ENCODE measurements at places on chromosomes 4 and X. TPM values are rescaled to one million over a fixed set of nuclear protein-coding genes. Genes with fewer than 3 reads are reported as not detected.

- DNase-seq: no peak
Measured at GRCh38 chr4:61427099-61427817, 227.1 kb downstream of the ADGRL3 start.

DNA sequence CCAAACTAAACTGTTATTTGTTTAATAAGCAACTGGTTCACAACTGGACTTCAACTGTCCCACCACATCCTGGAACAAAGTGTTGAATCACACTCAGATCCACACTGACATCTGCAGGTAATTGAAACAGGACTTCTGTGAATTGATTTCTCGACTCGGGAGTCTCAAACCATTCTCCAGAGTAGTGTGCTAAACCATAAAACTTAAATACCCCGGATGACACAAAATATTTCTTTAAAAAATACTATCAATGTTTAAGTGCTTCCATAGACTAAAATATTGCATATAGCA lies 95.4 kb upstream of the PLAC1 start:
- DNase-seq: no peak

DNA sequence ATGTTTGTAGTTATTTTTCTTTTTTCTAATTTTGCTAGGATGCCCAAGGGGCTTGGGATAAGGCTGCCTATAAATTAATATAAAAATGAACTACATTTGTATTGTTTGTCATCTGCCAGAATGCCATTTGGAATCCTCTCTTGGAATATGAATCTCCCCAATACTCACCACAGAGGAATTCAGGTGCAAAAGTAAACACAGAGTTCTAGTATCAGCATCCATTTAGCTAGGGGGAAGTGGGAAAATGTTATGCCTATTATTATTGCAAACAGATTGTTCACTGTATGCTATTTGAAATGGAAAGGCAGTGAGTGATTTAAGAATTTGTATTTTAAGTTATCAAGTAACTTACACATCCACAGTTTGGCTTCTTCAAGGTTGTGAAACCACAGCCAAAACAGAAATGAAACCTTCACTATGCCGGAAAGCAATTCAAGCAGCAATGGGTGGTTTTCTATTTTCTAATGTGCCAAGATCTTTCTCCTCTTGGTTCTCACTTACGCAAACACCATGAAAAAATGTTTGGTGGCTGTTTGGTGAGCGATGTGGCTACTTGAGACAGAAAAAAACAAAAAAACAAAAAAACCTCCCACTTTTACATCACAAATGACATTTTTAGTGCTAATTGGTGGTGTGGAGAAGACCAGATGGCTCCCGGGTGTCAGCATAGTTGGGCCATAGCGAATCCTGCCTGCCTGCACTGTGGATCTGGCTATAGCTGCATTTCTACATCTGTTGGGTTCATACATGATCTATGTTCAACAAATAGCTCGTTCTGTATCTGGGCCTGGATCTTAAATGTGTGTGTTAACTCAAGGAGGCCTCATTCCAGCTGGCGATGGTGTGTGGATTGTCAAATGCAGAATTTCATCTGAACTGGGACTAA lies 200.8 kb upstream of the GIMD1 start:
- no peak for DNase-seq

DNA sequence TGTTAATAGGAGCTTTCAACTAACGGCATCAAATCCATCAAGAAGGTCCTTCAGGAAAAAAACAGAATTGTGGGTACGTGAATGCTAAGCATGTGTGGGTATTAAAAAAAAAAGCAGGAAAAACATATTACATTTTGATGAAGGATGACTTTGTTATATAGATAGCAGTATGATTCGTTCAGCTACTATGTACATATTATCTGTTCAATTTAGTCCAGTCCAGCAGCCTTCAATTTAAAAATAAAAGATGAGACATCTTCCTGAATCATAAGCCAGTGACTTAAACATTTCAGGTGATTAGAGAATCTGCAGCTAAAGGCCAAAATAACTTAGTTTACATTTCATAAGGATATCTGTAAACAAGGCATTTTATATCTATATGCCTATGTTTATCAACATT lies 63.4 kb downstream of the LCORL start:
- DNase-seq: no peak

DNA sequence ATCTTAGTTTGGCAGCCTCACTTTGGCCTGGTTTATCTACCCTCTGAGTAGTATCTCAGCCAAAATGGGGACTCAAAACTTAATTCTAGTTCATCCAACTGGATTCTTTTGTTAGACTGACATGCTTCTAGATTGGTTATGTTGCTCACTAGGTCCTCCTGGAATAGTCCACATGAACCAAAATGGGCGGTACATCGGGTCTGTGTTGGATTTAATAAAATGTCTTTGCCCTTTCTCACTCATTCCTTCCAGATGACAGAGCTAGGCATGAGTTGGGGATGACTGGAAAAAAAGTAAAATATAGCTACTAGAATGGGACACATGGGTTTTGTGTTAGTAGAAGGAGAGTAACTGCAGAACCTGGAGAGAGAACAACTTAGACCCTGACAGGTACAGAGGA lies 247.9 kb downstream of the CCSER1 start:
- no peak for DNase-seq

DNA sequence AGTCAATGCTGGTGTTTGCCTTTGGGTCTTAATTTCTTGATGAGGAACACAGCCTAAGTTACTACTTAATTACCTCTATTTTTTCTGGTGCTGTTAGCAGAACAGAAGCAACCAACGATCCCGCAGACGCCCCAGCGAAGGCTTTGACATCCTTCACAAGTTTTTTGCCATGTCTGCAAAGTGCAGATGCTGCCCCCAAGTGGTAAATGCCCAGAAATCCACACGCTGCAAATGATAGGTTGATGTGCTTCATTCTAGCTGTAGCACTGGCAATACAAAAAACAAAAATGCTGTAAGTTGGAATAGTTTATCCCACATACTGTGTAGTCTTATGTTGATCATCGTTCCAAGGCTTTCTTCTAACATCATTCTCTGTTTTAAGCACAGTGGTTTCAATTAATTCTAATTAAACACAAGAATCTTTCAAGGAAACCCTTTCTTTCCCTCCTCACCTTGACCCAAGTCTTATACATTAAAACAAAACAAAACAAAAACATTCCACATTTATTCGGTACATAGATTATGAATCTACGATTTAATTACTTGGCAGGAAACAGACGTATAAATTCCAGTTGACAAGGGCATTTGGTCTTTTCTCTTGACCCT lies 1.2 kb downstream of the PNPLA4 start:
- no peak for DNase-seq

GRCh38 chr4:164959896-164960295 lies 17.6 kb downstream of the TRIM61 start:
- DNase-seq: no peak

DNA sequence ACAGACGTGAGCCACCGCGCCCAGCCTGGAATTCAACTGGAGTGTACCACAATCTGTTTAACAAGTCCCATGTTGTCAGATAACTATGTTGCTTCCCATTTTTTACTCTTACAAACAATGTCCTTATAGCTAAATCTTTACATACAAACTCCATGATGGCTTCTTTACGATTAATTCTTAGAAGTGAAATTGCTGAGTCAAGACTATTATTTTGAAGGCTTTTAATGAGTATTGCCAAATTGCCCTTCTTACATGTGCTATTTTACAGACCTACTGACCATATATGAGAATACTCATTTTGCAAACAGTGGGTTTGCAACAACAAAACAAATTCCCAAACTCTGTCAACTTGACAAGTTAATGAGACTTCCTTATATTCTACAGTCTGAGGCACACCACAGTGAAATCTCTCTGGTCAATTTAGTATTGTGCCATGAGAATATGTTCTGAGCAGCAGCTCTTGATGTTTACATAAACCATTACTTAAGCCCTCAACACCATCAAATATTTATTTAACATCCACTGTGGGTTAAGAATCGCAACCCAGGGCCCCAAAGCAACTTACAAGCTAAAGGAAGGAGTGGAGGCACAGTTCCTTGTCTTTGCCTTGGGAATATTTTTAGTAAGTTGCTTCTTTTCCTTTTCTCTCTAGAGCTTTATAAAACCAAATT lies 128.5 kb downstream of the SPRY1 start:
- DNase-seq: no peak

GRCh38 chr4:131113273-131113672 lies 2017.3 kb downstream of the C4orf33 start:
- DNase-seq: no peak

- DNase-seq: no peak
Measured at GRCh38 chr4:112245383-112245782, 13.8 kb downstream of the AP1AR start.

GRCh38 chrX:151391722-151392121 lies 5.3 kb upstream of the VMA21 start:
- no peak for DNase-seq

GRCh38 chr4:83361416-83362103 lies 26.9 kb upstream of the HPSE start:
- DNase-seq: no peak

- DNase-seq: no peak
Measured at GRCh38 chr4:47010912-47011446, 17.6 kb upstream of the GABRA4 start.

- DNase-seq: no peak
Measured at GRCh38 chrX:150566734-150567182, 1.7 kb upstream of the MTM1 start.

- DNase-seq: no peak
Measured at GRCh38 chrX:51144828-51145442, 187.7 kb upstream of the NUDT10 start.

EVC gene
- total RNA-seq: 20.8 TPM

LRRC66 gene
- not detected for total RNA-seq

DUSP9 gene
- total RNA-seq: 0.13 TPM

GPC3 gene
- 10.8 TPM for total RNA-seq

ASMT gene
- total RNA-seq: not detected

PIR gene
- total RNA-seq: 11.6 TPM
